ENCODE measurements at places on chromosomes 3 and 15. TPM values are rescaled to one million over a fixed set of nuclear protein-coding genes. Genes with fewer than 3 reads are reported as not detected.
A peak's percentile ranks its signal among the peaks of the same experiment; 100 is the strongest.

GRCh38 chr15:80669663-80670273 is 25.3 kb upstream of the ABHD17C start:
- peak; percentile 74 for DNase-seq

- DNase-seq, result no peak
These were observed 120.1 kb downstream of the LRRN1 start for GRCh38 chr3:3919316-3919715.

GRCh38 chr15:51759557-51760070 is 8.2 kb downstream of the TMOD2 start:
- DNase-seq, result peak; percentile 70

- DNase-seq, result peak; percentile 88
These were observed 67.6 kb downstream of the NOX5 start for GRCh38 chr15:69082021-69082502.

- no peak for DNase-seq
These were observed 33.4 kb downstream of the AP3S2 start for GRCh38 chr15:89860431-89860830.

DNA sequence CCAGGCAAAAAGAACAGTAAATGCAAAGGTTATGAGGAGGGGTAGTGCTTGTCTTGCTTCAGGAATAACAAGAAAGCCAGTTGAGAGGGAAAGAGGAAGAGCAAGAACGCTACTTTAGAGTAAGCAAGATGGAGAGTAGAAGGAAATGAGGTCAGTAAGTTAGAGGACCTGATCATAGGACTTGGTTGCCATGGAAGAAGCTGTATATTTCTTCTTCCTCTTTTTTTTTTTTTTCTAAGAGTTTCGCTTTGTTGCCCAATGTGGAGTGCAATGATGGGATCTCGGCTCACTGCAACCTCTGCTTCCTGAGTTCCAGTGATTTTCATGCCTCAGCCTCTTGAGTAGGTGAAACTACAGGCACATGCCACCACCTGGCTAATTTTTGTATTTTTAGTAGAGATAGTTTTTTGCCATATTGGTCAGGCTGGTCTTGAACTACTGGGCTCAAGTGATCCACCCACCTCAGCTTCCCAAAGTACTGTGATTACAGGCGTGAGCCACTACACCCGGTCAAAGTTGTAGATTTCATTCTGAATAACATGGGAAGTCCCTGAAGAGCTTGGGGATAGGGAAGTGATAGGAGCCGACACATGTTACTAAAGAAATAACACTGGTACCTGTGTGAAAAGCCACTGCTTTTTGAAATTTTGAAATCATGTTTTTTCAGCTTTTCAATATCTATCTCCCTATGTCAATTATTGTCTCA is 527.9 kb upstream of the NAALADL2 start:
- DNase-seq, result no peak

DNA sequence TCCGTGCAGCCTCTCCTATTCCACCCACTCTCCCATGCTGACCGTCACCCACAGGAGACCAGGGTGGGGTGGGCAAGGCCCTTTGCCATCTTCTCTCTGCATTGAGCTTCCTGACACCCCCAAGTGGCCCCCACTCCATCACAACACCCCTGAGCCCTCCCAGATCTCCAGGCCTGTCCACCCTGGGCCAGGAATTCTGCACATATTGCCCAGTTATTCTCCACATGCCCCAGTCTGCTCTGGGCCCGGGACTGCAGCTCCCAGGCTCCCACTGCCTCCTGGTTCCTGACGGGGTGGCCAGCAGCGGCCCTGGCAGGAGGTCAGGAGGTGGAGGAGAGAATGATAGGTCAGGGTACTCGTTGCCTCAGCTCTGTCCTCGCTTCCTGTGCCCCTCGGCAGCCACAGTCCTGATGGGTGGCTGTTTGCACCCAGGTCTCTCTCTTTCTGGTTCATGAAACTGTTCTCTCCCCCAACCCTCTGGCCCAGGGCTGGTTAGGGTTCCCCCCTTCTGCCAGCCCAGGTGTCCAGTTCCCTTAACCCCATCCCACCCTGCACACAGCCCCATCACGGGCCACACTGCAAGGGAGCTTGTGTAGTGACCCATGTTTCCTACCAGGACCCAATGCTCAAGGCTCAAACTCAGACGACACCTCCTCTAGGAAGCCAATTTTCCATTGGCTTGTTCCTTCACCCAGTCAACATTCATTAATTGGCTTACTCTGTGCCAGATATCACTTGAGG is 47.3 kb downstream of the IQSEC1 start:
- DNase-seq, result no peak

- DNase-seq, result no peak
These were observed 75.9 kb downstream of the FLNB start for GRCh38 chr3:58084166-58084565.

DNA sequence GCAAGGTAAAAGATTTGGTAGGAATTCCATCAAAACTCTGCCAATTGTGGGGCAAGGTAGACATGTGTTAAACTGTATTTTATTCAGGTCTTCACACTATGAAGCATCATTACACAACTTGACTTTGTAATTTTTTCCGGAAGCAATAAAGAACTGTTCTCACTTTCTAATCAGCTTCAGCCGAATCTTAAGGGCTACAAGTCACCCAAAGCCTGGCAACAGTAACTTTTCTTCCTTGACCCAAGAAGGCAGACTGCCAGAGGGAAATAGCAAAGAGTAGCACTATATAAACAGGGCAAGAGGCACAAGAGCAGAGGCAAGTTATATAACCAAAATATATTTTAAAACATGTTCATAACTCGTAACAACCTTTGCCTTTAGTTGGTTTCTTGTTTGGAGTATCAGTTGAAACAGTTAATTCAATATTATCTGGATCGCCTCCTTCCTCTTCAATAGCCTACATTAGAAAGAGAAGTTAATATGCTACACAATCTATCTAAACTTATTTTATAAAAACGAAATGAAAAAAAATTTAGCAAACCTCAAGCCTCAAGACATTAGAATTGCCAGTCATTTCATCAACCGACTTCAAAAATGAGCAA is 1.4 kb downstream of the SLTM start:
- no peak for DNase-seq

GRCh38 chr3:66413151-66413751 is 87.6 kb downstream of the LRIG1 start:
- no peak for DNase-seq

DNA sequence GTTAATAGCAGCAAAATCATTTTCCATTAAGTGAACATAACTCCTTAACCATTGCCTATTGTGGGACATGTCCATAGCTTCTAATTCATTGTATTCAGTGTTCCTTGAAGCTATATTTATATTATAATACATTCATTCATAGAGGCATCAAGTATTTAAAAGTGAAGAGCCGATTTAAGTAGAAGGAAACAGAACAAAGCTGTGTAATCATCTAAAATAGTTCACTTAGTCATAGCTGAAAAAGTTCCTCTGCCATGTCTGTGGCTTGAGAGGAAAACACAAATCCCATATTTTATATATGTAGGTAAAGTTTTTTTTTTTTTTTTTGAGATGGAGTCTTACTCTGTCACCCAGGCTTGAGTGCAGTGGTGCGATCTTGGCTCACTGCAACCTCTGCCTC is 54.5 kb downstream of the TMEM108 start:
- DNase-seq, result no peak

SPRED1 gene
- total RNA-seq, result 57.2 TPM

- no peak for DNase-seq
These were observed 84.7 kb upstream of the PPIB start for GRCh38 chr15:64247535-64247905.

DNA sequence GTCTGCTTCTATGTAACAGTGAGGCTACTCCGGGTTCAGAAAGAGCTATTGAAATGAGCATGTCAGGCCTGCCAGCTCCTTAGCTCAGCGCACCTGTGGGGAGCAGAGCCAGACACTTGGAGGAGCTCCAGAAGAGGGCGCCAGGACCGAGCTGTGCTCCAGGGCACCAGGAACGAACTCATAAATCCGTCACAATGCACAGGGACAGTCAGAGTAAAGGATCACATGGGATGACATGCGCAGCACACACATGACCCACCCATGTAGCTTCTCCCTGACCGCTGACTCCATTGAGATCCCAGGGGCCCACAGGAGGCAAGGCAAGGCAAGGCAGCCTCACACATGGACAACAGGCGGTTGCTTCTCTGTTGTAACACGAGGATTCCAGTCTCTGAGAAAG is 26.0 kb upstream of the GNB5 start:
- no peak for DNase-seq

ZNF660 gene
- 4.1 TPM for total RNA-seq

GRCh38 chr3:120741320-120741719 is 996 bp downstream of the RABL3 start:
- no peak for DNase-seq

DNA sequence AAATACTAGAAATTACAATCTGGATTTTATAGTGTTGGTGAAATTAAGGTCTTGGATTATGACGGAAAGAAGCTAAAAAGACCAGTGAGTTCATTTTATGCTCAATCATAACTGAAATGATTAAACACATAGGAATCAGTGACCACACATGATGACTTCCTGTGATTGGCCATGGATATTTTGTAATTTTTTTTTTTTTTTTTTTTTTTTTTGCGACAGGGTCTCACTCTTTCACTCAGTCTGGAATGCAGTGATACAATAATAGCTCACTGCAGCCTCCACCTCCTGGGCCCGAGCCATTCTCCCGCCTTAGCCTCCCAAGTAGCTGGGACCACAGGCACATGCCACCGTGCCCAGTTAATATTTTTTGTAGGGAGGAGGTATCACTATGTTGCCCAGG is 47.4 kb downstream of the PAQR5 start:
- no peak for DNase-seq

DNA sequence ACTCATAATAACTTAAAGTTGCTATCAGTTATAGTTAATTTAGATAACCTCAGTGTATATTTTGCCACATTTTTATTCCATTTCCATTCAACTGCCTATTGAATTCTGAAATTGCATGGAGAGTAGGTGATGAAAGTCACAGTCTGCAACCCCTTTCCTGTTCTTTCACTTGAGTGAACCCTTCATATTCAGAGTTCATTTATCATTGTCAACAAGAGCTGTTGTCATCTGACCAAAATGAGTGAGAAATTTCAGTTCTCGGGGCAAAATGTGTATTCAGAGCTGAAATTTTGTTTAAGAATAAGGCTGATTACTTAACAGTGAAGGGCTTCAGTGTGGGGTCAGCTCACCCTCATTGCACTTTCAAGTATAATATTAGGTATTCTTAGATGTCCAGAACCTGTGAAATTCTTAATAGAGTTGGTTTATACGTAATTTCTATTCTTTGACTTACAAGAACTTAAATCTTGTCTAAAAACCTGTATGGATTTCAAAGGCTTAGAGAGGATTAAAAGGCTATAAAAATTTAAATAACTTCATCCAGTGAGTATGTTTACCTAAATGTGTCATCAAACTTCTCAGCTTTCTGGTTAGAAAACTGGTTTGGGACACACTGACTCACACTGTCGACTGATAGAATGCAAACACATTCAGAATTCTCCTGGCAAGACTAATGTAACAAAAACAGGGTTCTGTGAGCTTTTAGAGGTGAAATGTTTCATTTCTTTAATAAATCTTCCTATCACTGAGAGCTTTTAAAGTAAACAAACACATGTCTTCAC is 92.2 kb downstream of the CMSS1 start:
- no peak for DNase-seq

DNA sequence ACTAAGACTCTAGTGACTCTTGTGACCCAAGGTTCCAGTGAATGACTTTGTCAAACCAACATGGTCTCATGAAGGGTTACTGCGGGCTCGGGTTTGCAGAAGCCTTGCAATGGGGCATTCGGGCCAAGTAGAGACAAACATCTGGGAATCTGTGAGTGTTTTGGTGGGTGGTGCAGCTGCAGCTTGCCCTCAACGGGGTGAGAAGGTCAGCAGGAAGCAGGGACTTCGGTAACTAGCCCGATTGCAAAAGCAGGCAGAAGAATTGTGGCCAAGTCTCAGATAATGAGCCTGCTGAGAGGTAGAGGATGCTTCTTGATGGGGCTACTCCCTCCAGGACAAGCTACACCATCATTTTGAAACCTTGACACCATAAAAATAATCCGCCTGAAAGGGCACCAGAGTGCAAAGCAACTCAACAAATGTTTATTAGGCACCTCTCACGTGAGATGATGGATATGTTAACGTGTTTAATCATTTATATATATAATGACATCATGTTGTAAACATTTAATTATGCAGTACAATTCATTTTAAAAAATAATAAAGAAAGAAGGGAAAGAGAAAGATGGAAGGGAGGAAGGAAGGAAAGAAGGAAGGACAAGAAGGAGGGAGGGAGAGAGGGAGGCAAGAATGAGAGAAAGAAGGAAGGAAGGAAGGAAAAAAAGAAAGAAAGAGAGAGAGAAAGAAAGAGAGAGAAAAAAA is 263.9 kb upstream of the IGF1R start:
- DNase-seq, result no peak

DNA sequence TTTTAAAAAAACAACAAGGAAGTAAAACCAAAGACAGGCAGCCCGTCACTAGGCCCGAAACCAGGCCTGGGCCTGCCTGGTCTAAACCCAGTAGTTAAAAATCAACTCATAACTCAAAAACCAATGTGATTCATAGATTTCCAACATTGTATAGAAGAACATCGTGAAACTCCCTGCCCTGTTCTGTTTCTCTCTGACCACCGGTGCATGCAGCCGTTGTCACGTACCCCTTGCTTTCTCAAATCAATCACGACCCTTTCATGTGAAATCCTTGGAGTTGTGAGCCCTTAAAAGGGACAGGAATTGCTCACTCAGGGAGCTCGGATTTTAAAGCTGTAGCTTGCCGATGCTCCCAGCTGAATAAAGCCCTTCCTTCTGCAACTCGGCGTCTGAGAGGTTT is 89.5 kb downstream of the DCLK3 start:
- DNase-seq, result no peak

- no peak for DNase-seq
These were observed 184.7 kb downstream of the PLCH1 start for GRCh38 chr3:155560135-155560534.

KCNAB1 gene
- 6.3 TPM for total RNA-seq

DNA sequence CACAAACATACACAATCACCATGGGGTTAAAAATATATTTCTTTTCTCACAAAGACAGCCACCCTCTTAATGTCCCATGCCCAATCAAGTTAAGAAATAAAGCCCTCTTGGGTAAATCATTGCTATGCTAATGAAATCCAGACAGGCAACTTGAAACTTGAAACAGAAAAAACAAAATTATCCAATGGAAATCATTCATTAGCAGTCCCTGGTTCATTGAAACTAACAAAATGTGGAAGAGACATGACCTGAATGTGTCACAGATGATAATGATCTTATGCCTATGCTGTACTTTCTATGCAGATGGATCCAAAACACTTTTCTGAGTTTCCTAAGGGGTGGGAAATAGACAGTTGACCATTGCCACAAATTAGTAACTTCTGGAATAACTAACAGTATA is 983.7 kb downstream of the MCTP2 start:
- DNase-seq, result no peak

DNA sequence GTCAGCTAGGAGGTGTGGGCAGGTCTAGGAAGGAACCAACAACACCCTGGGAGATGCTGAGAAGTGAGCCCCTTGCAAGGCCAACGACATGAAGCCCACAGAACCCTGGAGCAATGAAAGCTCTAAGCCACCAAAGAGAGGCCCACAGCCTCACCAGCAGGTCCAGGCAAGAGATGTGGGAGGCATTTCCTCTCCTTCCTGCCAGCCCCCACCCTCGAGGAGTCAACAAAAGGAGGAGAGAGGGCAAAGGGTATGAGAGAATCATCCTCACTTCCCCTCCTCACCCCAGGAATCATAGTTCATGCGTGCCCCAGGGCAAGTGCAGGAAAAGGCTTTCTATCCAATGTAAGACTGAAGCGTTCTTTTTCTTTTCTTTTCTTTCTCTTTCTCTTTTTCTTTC is 195.8 kb downstream of the SHQ1 start:
- no peak for DNase-seq

CCDC54 gene
- not detected for total RNA-seq

FBXL22 gene
- 1.9 TPM for total RNA-seq
